ENCODE measurements at places on chromosomes 3 and 15. TPM values are rescaled to one million over a fixed set of nuclear protein-coding genes. Genes with fewer than 3 reads are reported as not detected.

ADGRG7 gene
- not detected for total RNA-seq

KBTBD13 gene
- total RNA-seq = not detected

WNT5A gene
- 7.3 TPM for total RNA-seq

CFAP100 gene
- not detected for total RNA-seq

STAB1 gene
- 0.32 TPM for total RNA-seq

DISP2 gene
- 0.16 TPM for total RNA-seq

CMTM6 gene
- total RNA-seq = 43.4 TPM

C2CD4A gene
- total RNA-seq = not detected

GLT8D1 gene
- total RNA-seq = 133 TPM

MTHFS gene
- total RNA-seq = 19.9 TPM

MRPL46 gene
- 10.7 TPM for total RNA-seq

EFCAB12 gene
- total RNA-seq = not detected

CCDC54 gene
- total RNA-seq = not detected

All from bronchial smooth muscle cell (primary cell).